ENCODE measurements at places on chromosomes 4 and X.

DNA sequence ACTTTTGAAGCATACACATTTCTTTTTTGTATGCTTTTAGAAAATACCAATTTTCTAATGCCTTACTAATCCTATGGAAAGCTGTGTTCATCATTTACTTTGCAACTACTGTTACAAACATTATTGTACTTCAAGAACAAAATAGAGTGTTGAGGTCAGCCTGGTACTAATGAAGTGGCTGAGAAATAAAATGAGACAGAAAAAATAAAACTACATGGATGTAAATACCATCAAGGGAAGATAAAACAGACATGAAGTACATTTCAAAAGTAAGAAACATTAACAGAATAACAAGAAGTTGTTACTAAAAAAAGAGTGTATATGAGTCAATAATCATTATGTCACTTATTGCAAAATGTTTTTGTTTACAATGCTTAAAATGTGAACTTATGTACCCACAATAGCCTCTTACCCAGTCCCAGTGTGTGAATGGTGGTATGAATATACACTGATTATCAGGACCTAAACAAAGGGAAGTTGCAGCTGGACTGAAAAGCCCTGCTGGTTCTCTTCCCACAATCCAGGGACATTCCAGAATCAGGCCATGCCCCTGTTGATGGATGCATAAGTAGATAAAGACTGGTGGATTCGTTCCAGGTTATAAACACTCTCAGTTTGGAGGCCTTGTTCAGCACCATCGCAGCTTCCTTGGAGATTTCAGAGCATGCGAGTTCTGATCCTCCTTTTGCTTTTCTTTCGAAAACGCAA lies 2.4 kb upstream of the CSN3 start:
- DNase-seq = no peak

DNA sequence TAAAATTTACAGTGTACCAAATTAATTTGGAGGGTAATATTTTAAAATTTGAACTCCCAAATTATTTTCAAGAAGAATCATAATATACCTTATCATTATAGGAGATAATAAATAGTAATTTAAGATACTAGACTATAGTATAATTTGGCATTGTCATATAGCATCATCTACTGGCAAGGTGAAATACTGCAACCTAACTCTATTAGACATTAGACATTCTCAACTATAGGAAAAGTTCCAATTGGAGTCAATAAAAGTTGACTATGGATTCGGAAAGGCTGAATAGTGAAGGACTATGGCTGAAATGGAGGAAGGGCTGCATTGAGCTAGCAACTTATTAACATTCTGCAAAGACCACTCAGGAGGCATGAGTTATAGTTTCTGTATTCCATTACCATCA lies 113.0 kb downstream of the PRDM5 start:
- no peak for DNase-seq

DNA sequence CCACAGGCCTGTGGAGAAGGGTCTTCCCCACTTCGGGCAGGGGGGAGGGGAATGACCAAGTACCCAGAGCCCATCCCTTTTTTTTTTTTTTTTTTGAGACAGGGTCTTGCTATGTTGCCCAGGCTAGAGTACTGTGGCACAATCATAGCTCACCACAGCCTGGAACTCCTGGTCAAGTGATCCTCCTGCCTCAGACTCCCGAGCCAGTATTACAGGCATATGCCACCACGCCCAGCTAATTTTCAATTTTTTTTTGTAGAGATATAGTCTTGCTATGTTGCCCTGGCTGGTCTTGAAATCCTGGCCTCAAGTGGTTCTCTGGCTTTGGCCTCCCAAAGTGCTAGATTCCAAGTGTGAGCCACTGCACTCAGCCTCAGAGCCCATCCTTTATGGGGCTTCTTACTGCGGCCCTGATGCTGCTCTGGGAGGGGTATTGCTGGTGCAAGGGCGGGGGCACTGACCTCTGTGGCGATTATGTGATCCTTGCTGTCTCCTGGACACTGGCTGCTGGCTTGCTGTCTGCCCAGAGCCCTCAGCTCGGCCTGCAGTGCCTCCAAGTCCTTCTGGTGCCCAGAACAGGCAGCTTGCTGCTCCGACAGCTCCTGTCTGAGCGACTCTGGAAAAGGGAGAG lies 32.9 kb downstream of the MED28 start:
- DNase-seq = no peak

DNA sequence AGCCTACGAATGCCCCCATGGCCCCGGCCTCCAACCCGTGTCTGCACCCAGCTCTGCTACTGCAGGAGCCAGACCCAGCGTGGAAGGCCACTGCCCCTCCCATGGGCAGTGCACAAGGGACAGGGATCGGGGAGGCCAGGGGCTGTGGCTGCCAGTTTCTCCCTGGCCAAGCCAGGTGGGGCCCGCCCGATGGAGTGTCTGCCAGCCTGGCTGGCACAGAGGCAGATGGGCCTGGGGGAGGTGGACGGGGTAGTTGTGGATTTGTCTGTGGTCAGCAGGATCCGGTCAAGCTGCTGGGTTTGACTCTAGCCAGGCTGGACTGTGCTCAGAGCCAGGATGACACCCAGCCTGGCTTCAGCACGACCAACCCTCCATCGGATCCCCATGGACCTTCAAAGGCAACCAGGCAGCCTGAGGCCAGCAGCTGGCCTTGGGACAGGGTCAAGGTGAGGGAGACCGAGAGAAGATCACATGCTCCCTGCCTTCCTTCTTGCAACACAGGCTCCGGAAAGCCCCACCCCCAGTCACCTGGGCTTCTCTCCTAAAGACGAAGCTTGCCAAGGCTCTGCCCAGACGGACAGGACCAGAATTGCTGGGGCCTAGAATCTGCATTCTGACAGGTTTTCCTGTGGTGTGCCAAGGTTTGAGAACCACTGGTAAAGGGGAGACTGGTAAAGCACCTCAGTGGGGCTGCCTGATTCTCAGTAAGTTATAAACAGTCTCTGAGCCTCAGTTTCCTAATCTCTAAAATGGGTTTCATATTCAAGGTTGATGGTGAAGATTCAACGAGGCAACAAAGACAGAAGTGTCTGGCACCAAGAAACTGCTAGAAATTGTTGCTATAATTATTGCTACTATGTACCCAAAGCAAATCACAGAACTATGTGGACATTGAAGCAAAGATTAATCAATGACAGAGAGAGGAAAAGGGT lies 78.6 kb downstream of the PPP2R2C start:
- DNase-seq = no peak

DNA sequence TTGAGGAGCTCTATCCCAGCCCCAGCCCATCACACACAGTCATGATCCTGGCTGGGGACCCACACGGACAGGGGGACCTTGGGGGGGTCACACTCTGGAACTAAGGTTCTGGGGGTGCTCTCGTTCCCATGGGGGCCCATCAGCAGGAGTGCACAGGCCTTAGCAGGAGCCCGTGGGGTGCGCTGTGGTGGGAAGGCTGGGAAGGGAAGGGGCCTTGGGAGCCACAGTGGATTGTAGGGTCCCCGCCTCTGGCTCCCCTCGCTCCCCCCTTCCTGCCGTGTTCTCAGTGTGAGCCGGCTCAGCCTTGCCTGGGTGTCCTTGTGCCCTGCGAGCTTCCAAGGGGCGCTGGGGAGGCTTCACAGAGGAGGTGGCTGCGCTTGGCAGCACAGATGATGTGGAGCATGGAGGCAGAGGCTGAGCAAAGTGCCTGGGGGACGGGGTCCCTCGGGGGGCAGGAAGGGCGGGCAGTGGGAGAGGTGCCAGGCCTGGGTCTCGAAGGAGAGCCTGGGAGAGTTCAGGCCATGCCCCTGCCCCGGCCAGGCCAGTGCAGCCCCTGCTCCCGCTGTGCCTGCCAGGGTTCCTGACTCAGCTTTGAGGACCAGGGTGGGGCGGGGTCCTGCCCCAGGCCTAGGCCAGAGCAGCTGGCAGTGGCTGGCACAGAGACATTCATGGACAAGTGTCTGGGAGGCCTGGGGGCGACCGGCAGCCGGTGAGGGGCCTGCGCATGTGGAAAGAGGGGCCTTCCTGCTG lies 5.5 kb upstream of the HGFAC start:
- DNase-seq = no peak

GRCh38 chr4:40730091-40730679 lies 19.6 kb upstream of the NSUN7 start:
- DNase-seq = no peak

GRCh38 chrX:149504226-149504914 lies 736 bp downstream of the IDS start:
- DNase-seq = peak; percentile 52

GRCh38 chr4:8478371-8478770 lies 37.8 kb downstream of the TRMT44 start:
- DNase-seq = no peak

DNA sequence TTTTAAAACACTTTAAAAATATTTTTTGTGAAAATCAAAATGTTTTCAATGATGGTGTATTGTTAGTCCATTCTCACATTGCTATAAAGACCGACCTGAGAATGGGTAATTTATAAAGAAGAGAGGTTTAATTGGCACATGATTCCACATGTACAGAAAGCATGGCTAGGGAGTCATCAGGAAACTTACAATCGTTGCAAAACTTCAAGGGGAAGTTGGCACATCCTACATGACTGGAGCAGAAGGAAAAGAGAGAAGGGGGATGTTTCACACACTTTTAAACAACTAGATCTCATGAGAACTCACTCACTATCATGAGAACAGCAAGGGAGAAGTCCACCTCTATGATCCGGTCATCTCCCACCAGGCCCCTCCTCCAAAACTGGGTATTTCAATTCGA lies 110.7 kb downstream of the TMEM47 start:
- no peak for DNase-seq

- DNase-seq = no peak
Measured at GRCh38 chr4:81346719-81347118, 125.0 kb downstream of the RASGEF1B start.

GRCh38 chrX:29231800-29232199 lies 644.6 kb downstream of the IL1RAPL1 start:
- no peak for DNase-seq

GRCh38 chr4:150679018-150679764 lies 97.2 kb downstream of the MAB21L2 start:
- no peak for DNase-seq

DNA sequence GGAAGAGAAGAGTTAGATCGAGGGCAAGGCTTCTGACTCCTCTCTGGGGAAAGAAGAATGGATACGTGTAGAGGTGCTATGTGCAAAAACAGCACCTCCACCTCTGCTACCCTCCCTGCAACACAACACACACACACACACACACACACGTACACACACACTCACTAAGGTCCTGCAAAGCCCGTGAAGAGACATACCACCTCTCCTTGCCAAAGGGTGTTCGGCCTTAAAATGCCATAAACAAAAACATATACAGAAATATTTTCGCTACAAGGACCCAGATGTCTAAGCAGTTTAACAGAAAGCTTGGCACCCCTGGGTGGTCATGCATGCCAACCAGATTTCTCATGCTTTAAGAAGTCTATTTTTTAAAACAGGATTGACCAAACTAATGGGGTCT lies 1.5 kb downstream of the TIFA start:
- no peak for DNase-seq

GRCh38 chrX:2552621-2553201 lies 51.9 kb upstream of the DHRSX start:
- no peak for DNase-seq

DNA sequence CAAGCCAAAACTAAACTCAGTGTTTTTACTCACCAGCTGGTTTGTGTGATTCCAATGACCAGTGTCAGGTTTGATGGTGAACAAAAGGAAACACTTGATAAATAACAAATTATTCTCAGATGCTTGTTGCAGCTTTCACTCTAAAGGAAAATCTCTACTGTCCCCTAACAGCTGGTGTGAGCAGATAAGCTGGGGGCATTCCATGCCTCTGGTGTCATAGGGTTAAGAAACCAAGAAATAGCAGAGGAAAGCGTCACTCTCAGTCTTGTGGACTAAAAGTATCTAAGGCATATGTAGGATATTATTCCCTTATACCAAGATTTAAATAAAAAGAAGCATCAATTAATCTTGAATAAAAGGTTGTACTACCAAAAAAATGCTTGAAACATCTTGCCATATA lies 24.3 kb downstream of the TRPC5 start:
- DNase-seq = no peak

- no peak for DNase-seq
Measured at GRCh38 chr4:137530176-137530575, 2.1 kb downstream of the PCDH18 start.

- no peak for DNase-seq
Measured at GRCh38 chr4:143511906-143512305, 1.6 kb upstream of the SMARCA5 start.

- no peak for DNase-seq
Measured at GRCh38 chr4:86967798-86968197, 33.0 kb downstream of the AFF1 start.

DNA sequence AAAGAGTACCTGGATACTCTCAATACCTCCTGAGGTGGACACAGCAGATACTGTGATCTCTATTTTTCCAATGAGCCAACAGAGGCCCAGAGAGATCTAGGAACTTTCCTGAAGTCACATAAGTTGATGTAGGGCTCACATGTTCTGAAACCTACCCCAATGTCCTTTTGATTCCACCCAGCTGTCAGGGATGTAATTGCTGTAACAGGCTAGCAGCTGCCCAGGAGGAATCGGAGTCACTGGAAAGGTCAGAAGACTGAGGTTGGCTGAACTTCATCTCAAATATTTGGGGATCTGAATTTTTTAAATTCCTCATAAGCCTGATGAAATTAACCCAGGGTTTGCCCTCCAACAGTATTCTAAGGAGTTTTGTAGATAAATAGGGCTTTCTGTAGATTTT lies 52.5 kb upstream of the PROM1 start:
- DNase-seq = no peak

DNA sequence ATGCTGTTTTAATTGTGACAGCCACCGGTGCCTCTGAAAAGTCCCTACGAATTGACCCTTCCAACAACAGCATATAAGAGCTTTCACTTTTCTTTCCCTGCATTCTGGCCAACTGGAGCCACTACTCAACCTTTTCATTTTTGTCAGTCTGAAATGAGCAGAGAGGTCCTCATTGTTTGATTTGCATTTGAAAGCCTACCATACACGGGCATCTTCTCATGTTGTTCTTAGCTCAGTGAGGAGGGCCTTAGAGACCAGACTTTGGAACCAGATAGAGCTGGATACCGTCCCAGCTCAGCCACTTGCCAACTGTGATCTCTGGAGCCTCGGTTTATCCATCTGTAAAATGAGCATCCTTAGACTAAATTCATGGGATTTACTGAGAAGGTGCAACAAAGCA lies 16.9 kb upstream of the TMSB4X start:
- no peak for DNase-seq

DNA sequence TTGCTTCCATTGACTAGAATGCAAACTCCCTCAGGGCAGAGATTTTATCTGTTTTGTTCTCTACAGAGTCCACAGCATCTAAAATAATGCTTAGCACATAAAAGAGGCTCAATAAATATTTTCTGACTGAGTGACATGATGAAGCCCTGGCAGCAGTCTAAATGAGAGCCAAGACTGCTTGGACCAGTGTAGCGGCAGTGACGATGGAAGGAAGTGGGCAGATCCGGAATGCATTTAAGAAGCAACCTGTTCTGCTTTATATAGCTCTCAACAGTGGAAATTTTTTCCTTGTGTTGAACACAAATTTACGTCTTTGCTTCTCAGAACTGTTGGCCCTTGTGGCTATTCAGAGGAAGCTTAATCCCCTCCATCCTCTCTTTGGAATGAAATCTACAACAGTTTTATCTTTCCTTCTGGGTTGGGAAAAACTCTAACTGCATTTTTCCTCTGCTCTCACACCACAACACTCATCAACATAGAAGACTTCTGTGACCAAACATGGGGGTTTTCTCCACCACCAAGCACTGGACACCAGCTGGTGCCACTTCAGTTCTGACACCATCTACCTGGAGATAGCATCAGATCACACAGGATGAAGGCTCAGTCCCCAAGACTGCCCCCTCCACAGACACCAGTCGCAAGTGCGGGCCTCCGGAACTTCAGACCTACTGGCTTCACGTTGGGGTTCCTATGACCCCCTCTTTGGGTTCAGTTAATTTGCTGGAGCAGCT lies 7.0 kb upstream of the BEND4 start:
- DNase-seq = no peak

- no peak for DNase-seq
Measured at GRCh38 chrX:135557344-135557743, 36.9 kb downstream of the INTS6L start.

All from activated gamma-delta T cell treated with Interleukin-2 at 50 U/mL for 16 hours (primary cell).